ENCODE measurements at places on chromosomes 16 and 17.
A peak's percentile ranks its signal among the peaks of the same experiment; 100 is the strongest.

DNA sequence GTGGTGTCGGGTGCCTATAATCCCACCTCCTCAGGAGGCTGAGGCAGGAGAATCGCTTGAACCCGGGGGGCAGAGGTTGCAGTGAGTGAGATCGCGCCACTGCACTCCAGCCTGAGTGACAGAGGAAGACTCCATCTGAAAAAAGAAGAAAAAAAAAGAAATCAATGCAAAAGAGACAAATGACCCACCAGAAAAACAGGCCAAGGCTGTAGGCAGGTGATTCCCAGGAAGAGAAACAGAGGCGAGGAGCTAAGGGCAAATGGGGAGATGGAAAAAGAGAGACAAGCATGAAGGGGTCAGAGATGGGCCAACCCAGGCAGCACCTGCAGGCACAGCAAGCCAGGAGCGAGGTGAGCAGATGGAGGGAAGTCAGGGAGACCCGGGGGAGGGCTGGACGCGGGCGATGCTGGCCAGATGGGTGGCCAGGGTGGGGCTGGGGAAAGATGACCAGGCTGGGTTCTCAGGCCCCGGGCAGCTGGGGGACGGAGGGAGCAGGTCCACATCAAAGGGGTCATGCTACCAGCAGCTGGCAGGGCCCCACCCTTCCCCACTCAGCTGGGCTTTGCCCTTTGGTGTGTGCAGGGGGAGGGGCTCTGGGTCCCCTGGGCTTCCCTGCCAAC, 25.5 kb downstream of the MYBBP1A start:
- DNase-seq, result no peak

GRCh38 chr16:12339686-12340085, 363.2 kb downstream of the SNX29 start:
- DNase-seq, result no peak

DNA sequence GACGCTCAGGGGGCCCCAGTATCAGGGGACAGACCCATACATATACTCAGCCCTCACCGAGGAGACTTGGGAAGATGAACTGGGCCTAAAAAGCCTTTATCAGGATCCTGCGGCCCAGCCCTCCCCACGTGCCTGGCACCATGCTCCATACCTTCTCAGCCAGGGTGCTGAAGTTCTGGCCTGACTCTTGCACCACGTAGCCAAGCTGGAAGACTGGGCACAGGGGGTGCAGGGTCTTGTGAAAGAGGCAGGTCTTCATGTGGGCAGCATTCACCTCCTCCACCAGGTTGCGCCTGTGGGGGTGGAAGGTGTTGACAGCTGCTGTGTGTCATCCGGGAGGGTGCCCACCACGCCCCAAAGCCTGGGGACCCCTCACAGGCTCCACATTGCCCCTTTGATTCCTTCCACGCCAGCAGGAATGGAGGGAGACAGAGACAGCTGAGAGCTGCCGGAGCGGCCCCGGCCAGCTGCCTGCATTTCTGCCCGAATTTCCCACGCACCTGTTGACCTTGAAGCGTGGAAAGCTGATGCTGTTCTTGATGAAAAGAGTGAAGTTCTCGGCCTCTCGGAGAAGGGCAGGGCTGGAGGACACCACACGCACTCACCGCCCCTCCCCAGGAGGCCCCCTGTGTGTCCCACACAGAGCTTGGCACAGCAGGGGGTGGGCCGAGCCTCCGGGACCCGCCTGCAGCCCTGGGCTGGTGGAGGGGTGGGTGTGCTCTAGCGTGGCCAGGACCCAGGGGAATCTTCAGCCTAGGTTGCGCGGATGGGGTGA, 10.4 kb upstream of the CAMKK1 start:
- DNase-seq, result no peak

GRCh38 chr17:47701608-47702007, 7.6 kb downstream of the TBKBP1 start:
- DNase-seq, result no peak

GRCh38 chr17:79072544-79072943, 2.1 kb upstream of the ENGASE start:
- DNase-seq, result no peak

- DNase-seq, result peak; percentile 6
These were observed 147.0 kb downstream of the ENGASE start for GRCh38 chr17:79221597-79221996.

GRCh38 chr17:41417576-41418015, 6.8 kb downstream of the KRT37 start:
- no peak for DNase-seq

DNA sequence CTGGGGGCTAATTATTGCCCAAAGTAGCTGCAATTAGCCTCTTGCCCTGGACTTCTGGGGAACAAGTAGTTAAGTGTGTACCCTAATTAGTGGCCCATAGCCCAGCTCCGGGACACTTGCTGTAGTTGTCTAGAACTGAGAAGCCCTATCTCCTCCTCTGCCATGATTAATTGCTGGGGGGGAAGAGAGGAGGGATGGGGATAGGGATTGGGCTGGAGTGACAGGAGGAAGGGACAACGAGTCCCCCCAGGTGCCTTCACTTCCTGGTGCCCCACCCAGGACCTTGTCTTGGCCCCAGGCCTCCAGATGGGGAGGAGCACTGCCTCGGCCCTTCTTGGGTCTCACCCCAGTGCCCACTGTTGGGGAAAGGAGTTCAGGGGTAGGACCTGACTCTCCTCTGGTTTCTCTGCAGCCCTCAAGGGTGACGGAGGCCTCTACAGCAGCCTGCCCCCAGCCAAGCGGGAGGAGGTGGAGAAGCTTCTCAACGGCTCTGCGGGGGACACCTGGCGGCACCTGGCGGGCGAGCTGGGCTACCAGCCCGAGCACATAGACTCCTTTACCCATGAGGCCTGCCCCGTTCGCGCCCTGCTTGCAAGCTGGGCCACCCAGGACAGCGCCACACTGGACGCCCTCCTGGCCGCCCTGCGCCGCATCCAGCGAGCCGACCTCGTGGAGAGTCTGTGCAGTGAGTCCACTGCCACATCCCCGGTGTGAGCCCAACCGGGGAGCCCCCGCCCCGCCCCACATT, 17.4 kb downstream of the NGFR start:
- DNase-seq, result no peak

DNA sequence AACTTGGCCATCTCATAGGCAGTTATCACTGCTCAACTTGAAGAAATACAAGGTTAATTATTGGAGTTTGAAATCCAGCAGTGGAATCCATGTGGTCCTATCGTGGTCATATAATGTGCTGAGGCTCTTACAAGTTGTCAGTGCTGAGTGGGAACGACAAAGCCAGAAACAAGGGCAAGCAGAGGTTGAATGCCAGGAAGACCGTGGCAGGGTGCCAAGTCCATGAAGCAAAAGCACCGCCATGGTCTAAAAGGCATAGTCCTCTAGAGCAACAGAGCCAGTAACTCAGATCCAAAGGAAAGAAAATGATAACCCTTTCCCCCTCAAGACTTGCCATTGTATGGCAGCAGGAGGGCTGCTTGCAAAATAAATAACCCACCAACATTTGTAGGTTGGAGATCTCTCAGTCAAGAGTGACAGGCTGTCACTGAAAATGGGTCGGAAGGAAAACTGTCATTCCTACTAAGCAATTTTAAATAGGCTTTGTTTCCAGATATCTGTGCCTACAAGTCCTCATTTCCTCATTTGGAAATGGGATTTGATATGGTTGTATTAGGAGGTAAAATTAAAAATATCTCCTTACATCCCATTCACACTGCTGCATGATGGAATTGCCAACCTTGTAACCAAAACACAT, 36.4 kb upstream of the HSBP1 start:
- no peak for DNase-seq

DNA sequence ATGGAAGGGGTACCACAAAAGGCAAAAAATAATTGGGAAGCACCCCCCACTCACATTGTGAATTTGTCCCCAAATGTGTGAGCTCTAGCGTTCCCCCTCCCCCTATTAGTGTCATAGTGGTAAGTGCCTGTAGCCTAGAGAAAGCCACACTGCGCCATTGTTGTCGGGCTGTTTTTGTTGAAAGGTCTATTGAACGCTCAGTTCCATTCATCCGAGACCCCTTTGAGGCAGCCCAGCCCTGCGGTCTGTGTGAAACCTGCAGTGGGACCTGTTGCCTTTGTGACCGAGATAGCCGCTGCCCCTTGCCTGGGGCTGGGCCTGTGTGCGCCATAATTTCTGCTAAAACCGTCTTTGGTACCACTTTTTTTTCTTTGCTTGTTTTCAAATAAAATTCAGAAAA, 3.0 kb downstream of the JPT2 start:
- DNase-seq, result no peak
